CD14-positive monocyte (primary cell): ENCODE measurements at places on chromosomes 3 and 15. TPM values are rescaled to one million over a fixed set of nuclear protein-coding genes. Genes with fewer than 3 reads are reported as not detected.

DNA sequence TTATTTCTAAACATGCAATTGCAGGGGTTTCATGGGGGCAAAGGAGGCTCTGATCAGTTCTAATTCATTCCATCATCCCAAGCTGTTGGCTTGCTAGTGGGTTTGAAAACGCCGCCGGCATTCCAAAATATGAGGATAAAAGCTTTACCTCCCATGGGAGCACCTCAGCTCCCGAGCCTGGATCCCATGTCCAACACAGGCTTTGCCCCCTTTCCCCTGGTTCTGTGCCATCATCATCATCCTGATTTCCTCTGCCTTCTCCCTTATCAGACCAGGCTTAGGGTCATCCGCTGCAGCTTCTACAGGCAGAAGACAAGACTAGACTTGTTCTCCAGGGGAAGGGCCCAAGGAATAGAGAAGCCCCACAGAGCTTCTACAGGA, 25.4 kb downstream of the SH3BP5 start:
- DNase-seq = no peak

DNA sequence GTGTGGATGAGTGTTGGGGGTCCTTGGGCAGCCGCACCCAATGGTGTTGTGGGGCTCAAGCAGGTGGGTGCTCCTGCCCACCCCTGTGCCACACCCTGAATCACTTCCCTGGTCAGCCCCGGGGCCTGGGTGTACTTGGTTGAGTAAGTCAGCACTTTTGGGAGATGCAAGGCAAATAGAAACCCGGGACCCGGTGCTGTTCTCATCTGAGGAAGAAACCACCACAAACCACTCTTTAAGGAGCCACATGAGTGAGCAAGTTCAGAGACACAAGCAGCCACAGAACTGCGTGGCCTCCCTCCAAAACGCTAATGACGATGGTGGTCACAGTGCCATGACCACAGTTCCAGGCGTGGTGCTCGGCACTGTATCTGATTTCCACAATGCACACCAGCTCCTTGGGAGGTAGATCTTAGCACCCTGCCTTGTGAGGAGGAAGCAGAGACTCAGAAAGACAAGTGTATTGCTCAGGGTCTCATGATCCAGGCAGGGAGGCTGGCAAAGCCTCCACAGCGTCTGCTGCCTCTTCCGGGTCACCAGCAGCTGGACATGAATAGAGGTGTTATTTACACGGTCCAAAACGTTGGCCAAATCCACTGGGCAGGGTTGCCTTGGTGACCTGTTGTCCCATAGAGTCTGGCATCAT, 118.2 kb upstream of the ALDH1A3 start:
- no peak for DNase-seq

GRCh38 chr3:187396661-187397060, 28.5 kb downstream of the RTP4 start:
- no peak for DNase-seq

ZPLD1 gene
- not detected for polyA plus RNA-seq

RNF13 gene
- 462 TPM for polyA plus RNA-seq

- DNase-seq = no peak
Measured at GRCh38 chr3:64708456-64708855, 20.7 kb upstream of the ADAMTS9 start.

SLC7A14 gene
- polyA plus RNA-seq = not detected

QARS1 gene
- polyA plus RNA-seq = 142 TPM

GRCh38 chr3:158127250-158128219, 17.6 kb downstream of the RSRC1 start:
- DNase-seq = no peak
